ENCODE measurements at places on chromosomes 2 and 18.

DNA sequence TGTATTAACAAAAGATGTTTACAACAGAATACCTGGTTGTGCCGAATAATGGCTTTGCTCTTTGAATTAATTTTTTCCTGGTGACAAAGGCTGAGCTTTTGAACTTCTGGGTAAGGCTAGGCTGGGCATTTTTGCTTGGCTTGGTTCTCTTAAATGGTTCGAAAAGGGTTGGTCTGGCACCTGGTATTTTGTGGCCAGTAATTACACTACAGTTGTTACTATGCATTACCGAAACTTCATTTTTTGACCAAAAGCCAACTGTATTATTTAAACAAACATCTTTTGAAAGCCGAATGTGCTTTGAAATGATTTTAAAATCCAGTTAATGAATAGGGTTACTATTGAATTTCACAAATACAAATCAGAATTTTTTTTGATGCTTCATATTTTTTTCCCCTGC lies 19.4 kb upstream of the NFE2L2 start:
- DNase-seq: no peak

- no peak for DNase-seq
Observed at GRCh38 chr2:205158404-205158803, 523.9 kb upstream of the NRP2 start.

GRCh38 chr18:59446012-59446411 lies 86.9 kb upstream of the LMAN1 start:
- no peak for DNase-seq

DNA sequence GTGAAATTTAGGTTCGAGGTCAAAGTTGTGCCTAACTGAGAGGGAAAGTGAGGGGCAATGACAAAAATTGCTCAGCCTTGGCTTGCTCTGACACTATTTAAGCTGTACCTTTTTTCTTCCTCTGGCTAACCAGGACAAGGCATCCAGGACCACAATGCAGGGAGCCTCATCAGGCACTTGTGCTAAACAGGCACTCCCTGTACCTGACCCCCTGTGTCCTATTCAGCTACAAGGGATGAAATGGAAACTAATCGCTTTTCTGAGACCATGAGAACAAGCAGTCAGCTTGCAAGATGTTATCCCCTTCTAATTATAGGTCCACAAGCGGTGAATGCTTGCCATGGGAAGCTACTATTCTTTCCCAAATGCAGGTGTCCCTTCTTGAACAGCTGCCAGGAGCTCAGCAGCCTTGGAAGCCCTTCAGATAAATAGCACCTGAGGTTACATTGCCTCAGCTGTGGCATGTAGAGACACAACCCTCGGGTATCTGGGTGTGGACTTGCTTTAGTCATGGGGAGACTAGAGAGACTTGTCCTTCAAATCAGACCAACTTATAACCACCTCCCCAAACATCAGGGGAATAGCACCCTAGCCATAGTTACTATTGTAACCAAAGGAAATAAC lies 19.1 kb upstream of the ITGA6 start:
- DNase-seq: no peak

DNA sequence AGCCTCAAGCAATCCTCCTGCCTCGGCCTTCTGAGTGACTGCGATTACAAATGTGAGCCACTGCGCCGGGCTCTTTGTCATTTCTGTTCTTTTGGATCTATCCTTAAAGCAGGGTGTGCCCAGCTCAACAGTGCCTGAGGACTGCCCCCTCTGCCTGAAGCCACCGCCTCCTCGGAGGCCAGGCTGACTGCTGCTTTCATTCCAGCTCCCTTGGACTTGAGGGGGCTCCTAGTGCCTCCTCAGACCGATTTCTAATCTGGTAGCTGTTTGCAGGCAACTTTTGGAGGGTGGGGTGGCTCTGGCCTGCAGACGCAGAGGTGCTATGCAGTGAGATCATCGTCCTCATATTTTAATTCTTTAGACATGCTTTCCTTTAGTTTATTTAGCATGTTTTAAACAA lies 35.9 kb upstream of the KLF11 start:
- no peak for DNase-seq

GRCh38 chr2:232698556-232699091 lies 1.5 kb downstream of the GIGYF2 start:
- no peak for DNase-seq

DNA sequence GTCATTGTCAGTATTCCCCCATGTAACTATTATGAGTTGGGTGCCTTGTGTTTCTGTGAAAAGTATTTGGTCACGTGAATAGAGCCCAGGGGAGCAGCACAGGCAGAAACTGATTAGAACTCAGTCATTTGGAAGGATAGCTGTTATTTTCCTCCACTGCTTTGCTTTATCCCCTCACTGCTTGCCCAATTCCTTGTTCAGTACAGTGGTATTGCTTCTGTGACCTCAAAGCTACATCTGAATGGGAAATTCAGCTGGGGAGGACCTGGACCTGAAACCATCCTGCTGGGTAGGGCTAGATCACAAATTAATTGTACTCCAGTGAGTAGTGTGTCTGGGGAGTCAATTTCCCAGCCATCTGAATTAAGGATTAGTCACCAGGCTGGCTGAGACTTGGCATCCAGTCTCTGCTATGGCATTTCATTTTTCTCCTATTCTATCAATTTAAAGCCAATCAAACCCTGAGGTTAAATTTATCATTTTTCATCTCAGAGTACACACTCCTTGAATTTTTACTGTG lies 1231.6 kb upstream of the GYPC start:
- DNase-seq: no peak

GRCh38 chr2:137287913-137288639 lies 522.7 kb downstream of the THSD7B start:
- DNase-seq: no peak

DNA sequence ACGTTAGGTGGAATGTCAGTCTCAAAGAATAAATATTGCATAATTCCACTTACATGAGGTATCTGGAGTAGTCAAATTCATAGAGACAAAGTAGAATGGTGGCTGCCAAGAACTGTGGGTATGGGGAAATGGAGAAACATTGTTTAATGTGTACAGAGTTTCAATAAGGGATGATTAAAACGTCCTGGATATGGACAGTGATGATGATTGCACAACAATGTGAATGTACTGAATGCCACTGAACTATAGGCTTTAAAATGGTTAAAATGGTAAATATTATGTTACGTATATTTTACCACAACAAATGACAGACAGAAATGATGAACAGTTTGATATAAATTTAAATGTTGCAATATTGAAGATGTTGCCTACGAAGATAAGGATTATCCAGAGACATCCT lies 602.0 kb upstream of the PKDCC start:
- DNase-seq: no peak

- DNase-seq: no peak
Observed at GRCh38 chr2:129483366-129483765, 496.1 kb upstream of the RAB6C start.

GRCh38 chr18:79566771-79567431 lies 112.7 kb upstream of the CTDP1 start:
- no peak for DNase-seq

DNA sequence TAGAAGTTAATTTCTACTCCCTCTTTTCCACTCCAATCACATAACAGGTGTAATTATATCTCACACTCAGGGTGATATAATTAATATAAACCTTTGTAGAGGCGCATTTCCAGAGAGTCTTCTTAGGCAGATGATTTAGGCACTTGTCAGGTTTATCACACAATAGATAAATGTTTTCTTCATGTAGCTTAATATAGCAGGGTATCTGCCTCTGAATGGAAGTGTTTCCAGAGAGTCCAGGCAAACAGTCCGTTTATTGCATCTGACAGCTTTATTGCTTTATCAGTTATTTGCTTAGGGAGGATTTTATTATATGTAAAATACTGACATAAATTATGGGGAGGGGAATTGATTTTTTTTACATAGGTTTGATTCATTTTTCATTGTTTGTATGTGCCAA lies 766.3 kb downstream of the SLC4A3 start:
- DNase-seq: no peak

DNA sequence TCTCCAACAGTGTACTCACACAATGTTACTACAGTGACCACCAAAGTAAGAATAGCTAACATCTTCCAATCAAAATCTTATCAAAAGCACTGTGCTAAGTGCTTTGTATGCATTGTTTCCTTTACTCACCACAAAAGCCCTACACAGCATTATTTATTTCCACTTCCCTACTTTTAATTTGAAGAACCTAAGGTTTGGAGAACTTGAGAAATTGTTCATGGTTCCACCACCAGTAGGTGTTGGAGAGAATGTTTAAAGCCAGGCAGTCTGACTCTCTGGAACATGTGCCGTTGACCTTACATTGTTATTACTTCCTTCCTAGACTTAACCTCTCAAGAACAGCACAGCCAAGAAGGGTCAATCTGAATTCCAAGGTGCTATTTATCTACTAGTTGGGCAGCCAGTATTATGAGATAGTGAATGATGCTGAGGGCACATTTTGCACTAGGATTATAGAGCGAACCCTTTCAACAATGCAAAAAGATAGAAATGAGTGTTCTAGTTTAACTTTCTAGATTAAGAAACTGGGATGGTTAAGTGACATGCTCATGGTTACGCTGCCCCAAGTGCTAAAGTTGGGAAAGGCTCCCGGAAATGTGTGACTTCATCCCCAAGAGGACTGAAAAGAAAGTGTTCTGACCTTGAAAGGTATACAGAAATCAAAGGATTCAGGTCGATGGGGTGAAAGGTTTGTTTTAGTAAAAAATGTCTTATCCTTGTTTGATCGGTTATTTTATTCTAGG lies 55.2 kb upstream of the FAM136A start:
- DNase-seq: no peak

GRCh38 chr2:170243118-170243837 lies 65.3 kb downstream of the MYO3B start:
- no peak for DNase-seq

GRCh38 chr18:76447258-76447890 lies 47.7 kb downstream of the ZNF516 start:
- DNase-seq: no peak

DNA sequence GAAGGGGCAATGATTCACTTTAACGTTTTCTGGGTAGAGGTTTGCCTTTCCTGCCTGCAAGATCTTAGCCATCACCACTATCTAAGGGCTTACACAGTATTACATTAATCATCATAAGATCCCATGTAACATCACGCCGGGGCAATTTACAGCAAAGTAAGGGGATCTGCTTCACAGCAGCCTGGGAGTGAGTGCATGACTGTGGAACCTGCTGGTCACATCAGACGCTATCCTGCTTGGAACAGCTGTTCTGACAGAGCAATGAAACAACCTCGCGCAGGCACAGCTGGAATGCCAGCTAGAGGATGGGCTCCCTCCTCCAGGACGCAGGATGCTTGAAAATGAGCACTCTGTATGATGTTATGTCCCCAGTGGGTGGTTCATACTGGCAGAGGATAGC lies 89.0 kb downstream of the AOX1 start:
- DNase-seq: no peak

- DNase-seq: no peak
Observed at GRCh38 chr2:237324405-237324831, 89.5 kb downstream of the COL6A3 start.

GRCh38 chr2:36915627-36916026 lies 50.7 kb downstream of the STRN start:
- no peak for DNase-seq

GRCh38 chr2:40403233-40403836 lies 48.6 kb downstream of the SLC8A1 start:
- no peak for DNase-seq

DNA sequence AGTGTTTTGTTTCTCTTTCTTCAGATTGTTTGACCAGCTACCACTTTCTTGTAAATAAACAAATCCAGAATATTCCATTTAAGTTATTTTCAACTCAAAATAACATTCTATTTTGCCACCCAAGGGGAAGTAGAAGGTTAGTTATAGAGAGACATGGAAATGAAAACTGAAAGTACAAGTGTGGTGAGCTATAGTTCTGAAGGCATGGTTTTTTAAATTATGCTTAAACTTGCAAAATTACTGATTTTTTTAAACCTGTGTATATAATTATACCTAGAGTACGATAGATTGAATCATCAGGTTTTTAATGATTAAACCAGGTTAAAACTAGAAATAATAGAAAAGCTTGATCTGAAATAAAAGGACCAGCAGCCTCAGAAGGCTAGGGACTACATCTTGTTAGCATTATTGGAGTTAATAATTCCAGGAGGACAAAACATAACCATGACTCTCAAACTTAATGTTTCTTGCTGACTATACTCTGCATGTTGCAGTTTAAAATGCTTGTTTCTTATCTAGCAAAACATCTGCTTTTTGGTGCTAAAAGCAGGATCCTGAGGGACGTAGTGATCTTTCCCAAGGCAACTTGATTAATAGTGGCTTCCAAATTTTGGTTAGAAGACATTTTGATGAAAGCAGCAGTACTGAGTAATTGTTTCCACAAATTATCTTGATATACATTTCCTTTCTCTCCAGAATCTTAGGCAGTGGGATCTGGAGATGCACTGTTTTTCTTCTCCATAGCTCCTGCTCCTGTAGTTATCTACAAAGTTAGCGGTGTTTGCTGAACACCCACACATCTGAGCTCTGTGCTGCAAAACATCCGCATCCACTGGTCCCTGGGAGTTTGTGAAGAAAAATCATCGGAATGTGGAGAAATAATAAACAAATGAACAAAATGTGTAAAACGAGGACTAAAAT lies 327.2 kb upstream of the PKDCC start:
- no peak for DNase-seq

DNA sequence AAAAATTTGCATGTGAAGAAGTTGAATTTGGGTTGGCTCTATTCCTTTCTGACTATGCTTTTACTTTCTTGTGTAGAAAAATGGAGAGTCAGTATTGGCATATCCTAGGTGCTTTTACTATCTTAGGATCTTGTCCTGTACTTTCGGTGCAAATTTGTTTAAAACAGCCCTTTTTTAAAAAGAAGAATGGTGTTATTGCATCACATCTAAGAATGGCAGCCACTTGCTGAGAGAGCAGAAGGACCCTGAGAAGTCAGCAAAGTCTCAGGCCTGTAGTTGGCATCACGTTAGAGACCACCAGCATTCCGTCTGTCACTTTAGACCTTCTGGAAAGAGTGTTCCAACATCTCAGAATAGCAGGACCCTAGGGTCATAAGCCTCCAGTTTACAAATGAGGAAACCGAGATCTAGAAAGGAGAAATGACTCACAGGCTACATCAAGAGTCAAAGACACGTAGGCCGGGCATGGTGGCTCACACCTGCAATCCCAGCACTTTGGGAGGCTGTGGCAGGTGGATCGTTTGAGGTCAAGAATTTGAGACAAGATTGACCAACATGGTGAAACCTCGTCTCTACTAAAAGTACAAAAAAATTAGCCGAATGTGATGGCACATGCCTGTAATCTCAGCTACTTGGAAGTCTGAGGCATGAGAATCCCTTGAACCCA lies 42.5 kb downstream of the SPATS2L start:
- no peak for DNase-seq
